T-helper 9 cell (primary cell): ENCODE measurements at places on chromosomes 4 and X.

- no peak for DNase-seq
These were observed 12.6 kb downstream of the ELF4 start for GRCh38 chrX:130097507-130098209.

- DNase-seq = no peak
These were observed 60.9 kb upstream of the SMAD1 start for GRCh38 chr4:145420595-145421214.

GRCh38 chrX:79719568-79720231 is 294.9 kb upstream of the TBX22 start:
- no peak for DNase-seq

- no peak for DNase-seq
These were observed 3.2 kb downstream of the KLHL2 start for GRCh38 chr4:165210566-165210965.

GRCh38 chrX:38206542-38206941 is 14.1 kb downstream of the SRPX start:
- no peak for DNase-seq

DNA sequence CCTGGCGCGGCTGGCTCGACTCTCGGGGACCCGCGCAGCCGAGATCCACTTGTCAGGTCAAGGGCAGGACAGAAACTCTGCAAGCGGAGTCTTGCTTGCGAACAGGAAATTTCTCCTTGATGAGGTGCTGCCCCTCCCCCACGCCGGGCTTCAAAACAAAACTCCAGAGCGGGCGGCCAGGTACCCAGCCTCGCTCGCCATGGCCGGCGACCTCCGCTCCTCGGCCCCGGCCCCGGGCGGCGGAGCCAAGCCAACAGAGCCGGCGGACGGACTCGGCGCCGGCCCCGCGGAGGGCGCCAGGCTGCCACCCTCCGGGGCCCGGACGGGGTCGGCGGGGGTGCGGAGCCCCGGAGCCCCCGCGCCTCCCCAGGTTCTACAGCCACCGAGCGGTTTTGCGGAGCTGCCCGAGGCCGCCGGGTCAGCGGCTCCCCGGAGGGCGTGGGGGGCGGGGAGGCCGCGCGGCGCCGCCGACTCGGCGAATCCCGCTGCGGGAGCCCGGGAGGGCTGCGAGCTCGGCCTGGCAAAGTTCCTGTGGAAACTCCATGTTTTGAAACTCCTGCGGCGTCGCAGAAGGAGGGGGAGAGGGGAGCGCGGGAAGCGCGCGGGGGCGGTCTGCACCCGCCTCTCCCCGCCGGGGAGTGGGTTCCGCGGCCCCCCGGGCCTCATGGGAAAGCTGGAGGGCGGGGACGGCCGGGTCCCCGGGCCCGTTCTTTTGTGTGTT is 11.7 kb upstream of the BCOR start:
- no peak for DNase-seq
